Activated naive CD4-positive, alpha-beta T cell (primary cell): ENCODE measurements at places on chromosomes 5 and 9.

- DNase-seq = no peak
Observed at GRCh38 chr5:23507278-23507685, at the start of gene PRDM9. Gene PRDM9, plus strand, starts transcription at chr5:23507609. Its CDS starts 1,425 bp downstream, at chr5:23509034.

- no peak for DNase-seq
Observed at GRCh38 chr9:134655101-134655500, 13.5 kb downstream of the COL5A1 start.

DNA sequence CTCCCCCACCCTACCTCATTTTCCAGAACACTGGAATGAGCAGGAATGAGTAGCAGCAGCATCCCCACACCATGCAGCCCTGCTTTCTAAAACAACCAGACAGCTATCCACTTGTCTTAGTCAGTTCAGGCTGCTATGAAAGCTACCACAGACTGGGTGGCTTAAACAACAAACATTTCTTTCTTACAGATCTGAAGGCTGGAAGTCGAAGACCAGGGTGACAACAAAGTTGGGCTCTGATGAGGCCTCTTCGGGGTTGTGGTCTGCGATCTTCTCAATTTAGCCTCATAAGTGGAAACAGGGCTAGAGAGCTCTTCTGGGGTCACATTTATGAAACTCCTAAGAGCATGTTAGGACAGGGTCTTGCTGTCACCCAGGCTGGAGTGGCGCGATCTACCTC, 38.9 kb downstream of the LPAR1 start:
- no peak for DNase-seq

- DNase-seq = no peak
Observed at GRCh38 chr5:107653685-107654084, 17.1 kb downstream of the EFNA5 start.

- no peak for DNase-seq
Observed at GRCh38 chr5:74342948-74343682, 297.4 kb downstream of the ENC1 start.
